Psoas muscle (tissue), 8 donors: ENCODE measurements at places on chromosomes 3 and 15. TPM values are rescaled to one million over a fixed set of nuclear protein-coding genes. Genes with fewer than 3 reads are reported as not detected.

DNA sequence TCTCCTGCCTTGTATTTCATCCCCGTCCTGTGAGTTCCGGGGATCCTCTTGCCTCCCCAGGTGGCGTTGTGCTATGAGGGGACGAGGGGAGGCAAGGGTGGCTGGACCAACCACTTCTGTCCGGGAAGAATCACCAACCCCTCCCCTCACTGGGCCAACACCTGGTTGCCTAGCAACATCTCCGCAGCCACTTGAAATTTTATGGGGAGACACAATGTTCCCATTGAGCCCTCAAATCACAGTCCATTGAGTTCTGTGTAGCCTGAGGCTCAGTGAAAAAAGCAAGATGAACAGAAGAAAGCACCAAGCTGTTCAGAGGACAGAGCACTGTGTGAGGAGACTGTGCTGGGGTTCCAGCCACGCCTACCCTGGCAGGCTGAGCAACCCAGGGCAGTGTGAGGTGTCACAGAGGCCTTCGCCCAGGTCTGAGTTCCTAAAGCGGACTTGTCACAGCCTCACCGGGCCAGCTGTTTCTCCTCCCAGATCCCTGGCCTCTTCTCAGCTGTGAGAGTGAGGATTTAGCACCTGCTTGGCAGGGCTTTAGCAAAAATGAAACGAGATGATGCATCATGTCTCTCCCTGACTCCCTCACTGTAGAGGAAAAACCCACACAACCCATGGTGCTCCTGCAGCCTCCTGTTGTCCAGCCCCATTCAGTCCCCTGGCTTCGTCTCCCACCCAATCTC is 76.8 kb downstream of the ATP2B2 start:
- DNase-seq, result no peak

DNA sequence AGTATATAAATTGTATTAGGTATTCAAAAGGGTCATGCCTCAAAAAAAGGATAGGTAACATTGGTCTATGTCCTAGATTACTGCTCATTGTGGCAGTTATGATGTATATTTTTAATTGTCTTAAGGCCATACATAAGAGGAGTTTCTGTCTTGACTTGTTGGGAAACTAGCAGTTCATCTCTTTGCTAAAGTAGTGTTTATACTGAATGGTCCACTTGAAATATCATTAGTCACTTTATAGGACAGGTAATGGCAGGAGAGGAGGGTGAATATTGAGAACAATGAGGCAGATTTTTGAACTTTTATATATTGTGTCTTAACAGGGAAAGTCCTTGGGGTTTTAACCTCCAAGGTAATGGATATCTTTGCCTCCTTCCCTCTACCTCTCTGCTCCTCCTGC is 58.4 kb downstream of the TP63 start:
- no peak for DNase-seq

DNA sequence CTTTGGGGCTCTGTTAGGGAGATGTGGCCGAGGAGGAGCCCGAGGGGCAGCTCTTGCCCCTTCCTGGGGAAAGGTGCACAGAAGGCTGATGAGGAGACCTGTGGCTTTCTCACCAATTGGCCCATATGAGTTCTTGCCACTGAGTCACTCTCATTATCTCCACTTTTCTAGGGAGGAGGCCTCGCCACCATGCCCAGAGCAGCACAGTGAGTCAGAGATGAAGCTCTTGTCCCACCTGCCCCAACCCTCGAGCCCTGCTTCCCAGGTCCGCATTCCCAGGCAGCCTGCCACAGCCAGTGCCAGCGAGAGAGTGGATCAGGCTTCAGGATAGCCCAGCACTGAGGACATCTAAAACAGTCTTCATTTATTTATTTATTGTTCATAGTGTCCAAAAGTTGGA is 53.5 kb downstream of the AMOTL2 start:
- no peak for DNase-seq

The ZNF619 gene
- 3.2 TPM for total RNA-seq

DNA sequence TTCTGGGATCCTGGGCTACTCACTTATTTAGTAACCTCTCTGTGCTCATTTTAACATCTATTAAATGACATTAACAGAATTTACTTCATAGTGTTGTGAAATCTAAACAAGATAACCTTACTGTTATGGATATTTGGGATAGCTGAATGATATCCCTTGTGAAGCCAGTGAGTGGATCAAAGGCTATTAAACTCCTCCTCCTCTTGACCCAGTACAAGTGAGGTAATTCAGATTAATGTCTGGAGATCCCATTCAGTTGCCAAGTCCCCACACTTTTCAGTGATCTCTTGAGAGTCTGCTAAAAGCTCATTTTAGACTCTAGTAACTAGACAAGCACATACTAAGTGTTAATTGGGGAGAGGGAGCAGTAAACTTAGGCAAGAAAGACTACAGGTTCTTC is 2.5 kb upstream of the ANKRD28 start:
- DNase-seq, result no peak

GRCh38 chr3:182735672-182736071 is 57.6 kb upstream of the ATP11B start:
- DNase-seq, result no peak

GRCh38 chr3:42605546-42606173 is 5.2 kb downstream of the NKTR start:
- DNase-seq, result no peak

- no peak for DNase-seq
These were observed 13.2 kb downstream of the ISG20 start for GRCh38 chr15:88651971-88652370.

GRCh38 chr3:185399737-185400667 is 37.1 kb downstream of the MAP3K13 start:
- DNase-seq, result no peak

DNA sequence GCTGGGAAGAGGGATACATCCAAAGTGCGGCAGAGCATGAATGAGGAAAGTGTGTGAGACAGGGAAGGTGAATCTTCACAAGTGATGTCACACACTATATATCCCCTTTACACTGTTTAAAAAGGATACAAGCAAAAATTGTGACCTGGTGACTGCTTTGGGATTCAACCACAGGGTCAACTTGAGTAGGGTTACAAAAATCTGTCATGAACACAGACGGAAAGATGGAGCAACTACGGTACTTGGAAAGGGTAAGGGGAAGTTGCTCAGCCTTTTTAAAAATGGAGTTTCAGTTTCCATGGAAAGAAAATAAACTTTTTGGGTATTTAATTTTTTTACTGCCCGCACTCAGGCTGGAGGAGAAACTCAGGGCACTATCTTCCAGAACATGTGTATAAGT is 60.3 kb downstream of the B3GNT5 start:
- DNase-seq, result no peak

DNA sequence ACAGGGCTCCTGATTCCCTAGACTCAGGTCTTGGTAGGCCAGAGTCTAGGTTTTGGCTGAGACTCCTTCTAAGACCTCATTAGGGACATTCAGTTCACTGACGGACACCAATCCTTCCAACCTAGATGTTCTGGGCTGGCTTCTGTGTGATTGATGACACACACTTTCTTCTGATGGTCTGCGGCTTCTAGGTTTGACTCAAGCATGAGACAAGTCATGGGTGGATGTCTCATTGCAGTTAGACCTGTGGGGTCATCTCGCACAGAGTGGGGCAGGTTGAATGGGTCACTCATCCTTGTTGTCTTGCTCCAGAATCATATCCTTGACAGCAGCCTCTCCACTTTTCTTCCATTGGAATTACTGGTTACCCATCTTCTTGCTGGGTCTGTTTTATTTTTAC is 35.8 kb downstream of the ARNT2 start:
- DNase-seq, result no peak

The TLR9 gene
- 0.41 TPM for total RNA-seq

The RHCG gene
- total RNA-seq, result not detected

The RARB gene
- total RNA-seq, result 5.4 TPM

The RETNLB gene
- not detected for total RNA-seq

- DNase-seq, result no peak
These were observed 62.9 kb upstream of the FNDC3B start for GRCh38 chr3:171976526-171976925.

The CPLX3 gene
- not detected for total RNA-seq

GRCh38 chr15:73941044-73941443 is 14.8 kb downstream of the LOXL1 start:
- DNase-seq, result peak; percentile 50

GRCh38 chr15:83919978-83920510 is 266.1 kb downstream of the ADAMTSL3 start:
- no peak for DNase-seq

The NR1I2 gene
- total RNA-seq, result not detected

- no peak for DNase-seq
These were observed 470.3 kb upstream of the FRG2C start for GRCh38 chr3:75193797-75194196.

GRCh38 chr15:57821826-57822225 is 115.3 kb downstream of the POLR2M start:
- no peak for DNase-seq

DNA sequence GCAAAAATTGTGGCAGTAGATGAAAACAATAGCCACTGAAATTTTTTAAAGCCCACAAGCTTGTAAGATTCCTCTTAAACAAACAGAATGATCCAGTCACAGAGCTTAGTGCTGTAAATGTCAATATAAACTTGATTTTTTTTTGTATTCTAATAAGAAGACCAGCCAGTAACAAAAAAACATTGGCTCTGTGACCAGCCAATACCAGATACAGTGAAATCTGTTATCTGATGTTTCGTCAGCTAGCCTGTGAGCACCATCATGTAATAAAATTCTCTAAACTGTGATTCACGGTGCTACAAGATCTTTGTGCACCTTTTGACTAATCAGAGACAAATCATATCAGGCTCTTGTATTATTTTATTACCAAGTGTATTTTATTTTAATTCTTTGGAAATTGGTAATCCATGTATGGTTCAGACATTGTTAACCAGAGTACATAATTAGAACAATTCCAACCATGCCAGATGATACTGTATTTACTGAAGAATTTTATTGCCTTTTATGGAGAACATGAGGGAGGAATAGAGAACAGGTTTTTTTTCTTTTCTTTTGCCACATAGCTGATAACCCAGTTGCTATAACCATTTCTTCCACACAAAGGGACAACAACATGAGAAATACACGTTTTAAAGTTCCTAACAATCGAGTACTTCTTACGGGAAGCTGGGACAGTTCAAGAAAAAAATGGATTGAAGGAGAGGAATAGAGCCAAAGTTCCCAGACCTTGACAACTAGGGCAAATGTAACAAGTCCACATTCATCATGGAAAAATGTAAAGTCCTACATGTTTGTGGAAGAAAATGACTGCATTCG is 71.9 kb downstream of the FILIP1L start:
- no peak for DNase-seq

The SCAMP5 gene
- total RNA-seq, result 0.97 TPM

- no peak for DNase-seq
These were observed 26.8 kb downstream of the NFKBIZ start for GRCh38 chr3:101876142-101876541.

DNA sequence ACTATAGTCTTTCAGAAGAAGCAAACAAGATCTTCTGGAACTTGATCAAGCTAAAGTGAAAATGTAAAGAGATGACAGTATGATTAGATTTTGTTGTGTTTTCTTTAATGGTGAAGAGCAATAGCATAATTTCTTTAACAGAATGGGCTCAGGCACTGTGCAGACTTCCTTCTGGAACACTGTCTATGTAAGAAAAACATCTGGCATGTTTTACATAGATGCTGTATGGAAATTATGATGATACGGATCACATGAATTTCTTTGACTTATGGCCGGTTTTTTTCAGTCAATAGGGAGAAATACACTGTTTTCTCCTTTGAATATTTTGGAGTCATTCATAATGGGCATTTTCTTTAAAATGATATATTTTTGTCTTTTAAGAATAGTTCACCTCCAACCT is 42.6 kb downstream of the PHLDB2 start:
- DNase-seq, result no peak

The DNASE1L3 gene
- total RNA-seq, result 0.57 TPM

- DNase-seq, result no peak
These were observed 448.6 kb upstream of the RASGRP1 start for GRCh38 chr15:39013262-39013661.

The TMA7 gene
- 192 TPM for total RNA-seq

The DUOXA1 gene
- not detected for total RNA-seq
